ENCODE measurements at places on chromosomes 3 and 15.

DNA sequence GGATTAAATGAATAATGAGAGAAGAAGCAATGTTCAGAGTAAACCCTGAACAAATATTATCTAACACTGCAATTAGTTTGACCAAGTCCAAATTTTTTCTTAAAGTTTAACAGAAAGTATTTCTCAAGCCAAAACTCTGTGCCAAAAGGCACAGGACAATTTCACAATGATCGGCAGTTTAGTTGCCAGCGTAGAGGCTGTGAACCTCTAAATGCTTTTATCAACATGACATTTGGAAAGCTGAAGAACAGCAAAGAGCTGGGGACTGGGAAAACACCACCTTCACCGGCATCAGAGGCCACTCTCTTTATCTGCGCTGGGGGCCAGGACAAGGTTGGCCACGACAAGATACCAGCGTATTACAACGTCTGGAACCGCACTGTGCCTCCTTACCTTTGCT, 125.6 kb downstream of the ADAMTS17 start:
- no peak for DNase-seq

DNA sequence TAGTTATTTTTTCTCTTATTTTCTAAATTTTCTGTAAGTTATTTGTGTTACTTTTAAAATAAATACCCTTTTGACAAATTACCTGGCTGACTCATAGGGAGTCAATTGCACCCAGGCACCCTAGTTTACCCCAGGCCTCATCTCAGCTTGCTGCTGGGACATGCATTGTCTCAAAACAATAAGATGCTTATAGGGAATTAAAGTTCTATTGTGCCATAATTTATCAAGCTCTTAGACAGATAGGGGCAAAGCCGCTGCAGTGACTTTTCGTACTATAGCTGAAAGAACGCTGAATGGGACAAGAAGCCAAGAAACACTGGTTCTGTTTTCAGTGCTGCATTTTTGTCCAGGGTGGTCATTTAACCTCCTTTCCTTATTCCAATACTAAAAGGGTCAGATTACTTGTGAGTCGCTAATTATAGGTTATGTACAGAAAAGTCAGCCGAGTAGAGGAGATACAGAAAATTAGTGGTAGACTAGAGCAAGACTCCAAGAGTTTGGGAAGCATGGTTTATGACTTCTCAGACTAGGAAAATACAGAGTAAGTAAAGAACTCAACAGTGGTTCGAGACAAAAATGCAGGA, 50.3 kb downstream of the EXD1 start:
- DNase-seq, result no peak

DNA sequence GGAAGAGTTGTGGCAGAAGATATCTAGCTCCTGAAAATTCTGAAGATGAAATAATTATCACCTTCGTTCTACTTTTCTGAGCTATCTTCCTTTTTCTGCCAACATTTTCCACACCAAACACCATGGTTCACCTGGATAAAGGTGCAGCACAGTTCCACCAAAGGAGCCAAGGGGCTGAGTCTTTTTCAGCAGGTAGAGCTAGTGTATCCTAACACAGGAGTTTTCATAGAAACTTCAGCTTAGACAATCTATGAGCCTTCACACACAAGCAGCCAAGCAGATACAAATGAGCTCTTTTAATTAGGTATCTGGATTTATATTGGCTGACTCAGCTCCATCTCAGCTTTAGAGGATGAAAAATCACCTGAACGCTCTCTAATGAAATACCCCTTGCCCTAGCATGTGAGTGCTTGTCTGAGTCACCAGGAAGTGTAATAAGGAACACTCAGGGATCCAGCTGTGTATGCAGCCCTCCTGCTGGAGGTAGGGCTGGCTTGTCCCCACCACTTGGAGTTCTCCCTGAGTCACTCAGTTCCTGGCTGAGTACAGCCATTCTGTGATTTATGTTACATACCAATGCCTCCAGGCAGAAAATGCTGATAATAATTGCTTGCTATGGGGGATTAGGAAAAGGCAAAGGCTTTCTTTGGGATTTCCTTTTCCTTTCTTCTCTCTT, 385.7 kb downstream of the LSAMP start:
- no peak for DNase-seq

- no peak for DNase-seq
Observed at GRCh38 chr3:13950042-13950441, 70.2 kb upstream of the WNT7A start.

DNA sequence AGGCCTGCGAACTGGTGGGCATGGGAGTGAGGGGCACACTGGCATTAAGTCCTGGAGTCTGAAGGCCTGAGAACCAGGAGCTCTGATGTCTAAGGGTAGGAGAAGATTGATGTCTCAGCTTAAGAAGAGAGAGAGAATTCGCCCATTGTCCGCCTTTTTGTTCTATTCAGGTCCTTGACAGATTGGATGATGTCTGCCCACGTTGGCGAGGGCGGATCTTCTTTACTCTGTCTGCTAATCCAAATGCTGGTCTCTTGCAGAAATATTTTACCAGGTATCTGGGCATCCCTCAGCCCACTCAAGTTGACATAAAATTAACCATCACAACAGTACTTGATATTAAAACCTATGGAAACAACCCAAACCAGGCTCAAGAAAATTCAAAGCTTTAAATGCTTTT, 44.1 kb downstream of the MAP6D1 start:
- no peak for DNase-seq

GRCh38 chr3:89360156-89360555, 252.7 kb downstream of the EPHA3 start:
- DNase-seq, result no peak

DNA sequence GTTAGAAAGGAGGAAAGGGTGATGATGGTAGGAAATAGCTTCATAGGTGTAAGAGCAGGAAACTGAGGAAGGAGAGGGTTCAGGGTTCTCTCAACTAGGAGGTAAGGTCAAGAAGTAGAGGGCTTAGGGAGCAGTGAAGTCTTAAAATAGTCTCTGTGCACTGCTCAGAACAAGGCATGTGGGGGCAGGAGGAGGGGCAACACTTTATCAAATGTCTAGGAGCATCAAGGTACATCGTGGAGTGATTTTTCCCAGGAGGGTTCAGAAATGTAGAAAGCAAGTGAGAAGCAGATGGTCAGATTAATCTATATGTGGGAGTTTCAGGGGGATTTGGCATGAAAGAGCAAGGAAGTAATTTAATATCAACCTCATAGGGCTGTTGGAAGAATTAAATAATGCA, 58.8 kb downstream of the TNIK start:
- DNase-seq, result no peak

- DNase-seq, result no peak
Observed at GRCh38 chr3:107727102-107727501, 204.3 kb downstream of the BBX start.

- DNase-seq, result no peak
Observed at GRCh38 chr3:122365073-122365472, 18.0 kb downstream of the MIX23 start.

GRCh38 chr3:174462916-174463315, 396.2 kb upstream of the NAALADL2 start:
- no peak for DNase-seq

- no peak for DNase-seq
Observed at GRCh38 chr3:38563886-38564270, 67.7 kb downstream of the EXOG start.

GRCh38 chr3:121809249-121809648, 25.6 kb downstream of the IQCB1 start:
- no peak for DNase-seq

GRCh38 chr3:133905376-133905775, 9.7 kb upstream of the RAB6B start:
- DNase-seq, result no peak

DNA sequence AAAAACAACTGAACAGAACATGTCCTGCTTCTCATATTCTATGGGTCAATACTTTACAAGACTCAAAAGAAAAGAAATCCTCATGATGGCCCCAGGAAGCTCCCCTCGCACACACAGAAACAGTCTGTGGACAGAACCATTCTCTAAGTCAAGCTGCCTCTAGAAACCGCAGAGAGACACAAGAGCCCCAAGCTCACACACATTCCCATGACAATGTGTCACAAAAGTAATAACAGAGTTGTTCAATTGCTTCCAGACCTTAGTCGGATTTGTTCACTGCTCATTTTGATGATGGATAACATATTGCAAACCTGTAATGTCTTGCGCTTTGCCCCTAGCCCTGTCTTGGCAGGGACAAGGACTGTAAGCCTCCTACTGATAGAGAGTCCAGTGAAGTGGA, 60.9 kb downstream of the UMPS start:
- DNase-seq, result no peak

GRCh38 chr3:66039590-66039887, 821 bp upstream of the MAGI1 start:
- no peak for DNase-seq

- DNase-seq, result no peak
Observed at GRCh38 chr3:186411994-186412393, 50.0 kb upstream of the DGKG start.

GRCh38 chr15:60673918-60674558, 195.1 kb upstream of the ICE2 start:
- no peak for DNase-seq

GRCh38 chr3:187943677-187944389, 198.6 kb upstream of the BCL6 start:
- DNase-seq, result no peak

- DNase-seq, result no peak
Observed at GRCh38 chr3:48189321-48189720, 1.1 kb upstream of the CDC25A start.

GRCh38 chr15:75232252-75232813, 25.8 kb upstream of the GOLGA6C start:
- no peak for DNase-seq

DNA sequence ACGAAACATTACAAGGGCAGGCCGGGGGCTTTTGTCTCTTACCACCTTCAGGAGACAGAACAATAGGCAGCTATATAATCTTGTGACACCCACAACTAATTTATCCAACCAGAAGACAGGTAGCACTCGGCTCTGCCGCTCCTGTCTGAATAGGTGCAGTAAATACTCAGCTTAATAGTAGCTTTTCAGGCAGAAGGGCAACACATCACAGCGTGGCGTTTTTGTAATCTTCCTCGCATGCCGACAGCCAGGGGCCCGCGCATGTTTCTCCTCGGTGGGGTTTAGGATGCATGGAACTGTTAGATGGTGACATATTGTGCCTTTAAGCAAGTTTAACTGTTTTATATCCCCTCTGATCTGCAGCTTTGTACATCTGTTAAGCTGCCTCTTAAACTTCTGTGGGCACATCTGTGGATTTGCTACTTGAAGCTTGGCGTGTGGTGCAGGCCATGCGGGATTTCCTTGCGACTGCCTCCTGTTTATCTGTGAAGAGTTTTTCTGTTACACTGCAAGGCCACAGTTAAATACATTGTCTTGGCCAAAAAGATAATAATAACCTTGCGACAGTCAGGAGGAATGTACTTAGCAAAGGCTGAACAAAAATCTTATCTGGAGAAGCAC, 123.2 kb upstream of the BNIP2 start:
- no peak for DNase-seq

GRCh38 chr15:78796510-78796909, 14.8 kb downstream of the ADAMTS7 start:
- DNase-seq, result no peak

DNA sequence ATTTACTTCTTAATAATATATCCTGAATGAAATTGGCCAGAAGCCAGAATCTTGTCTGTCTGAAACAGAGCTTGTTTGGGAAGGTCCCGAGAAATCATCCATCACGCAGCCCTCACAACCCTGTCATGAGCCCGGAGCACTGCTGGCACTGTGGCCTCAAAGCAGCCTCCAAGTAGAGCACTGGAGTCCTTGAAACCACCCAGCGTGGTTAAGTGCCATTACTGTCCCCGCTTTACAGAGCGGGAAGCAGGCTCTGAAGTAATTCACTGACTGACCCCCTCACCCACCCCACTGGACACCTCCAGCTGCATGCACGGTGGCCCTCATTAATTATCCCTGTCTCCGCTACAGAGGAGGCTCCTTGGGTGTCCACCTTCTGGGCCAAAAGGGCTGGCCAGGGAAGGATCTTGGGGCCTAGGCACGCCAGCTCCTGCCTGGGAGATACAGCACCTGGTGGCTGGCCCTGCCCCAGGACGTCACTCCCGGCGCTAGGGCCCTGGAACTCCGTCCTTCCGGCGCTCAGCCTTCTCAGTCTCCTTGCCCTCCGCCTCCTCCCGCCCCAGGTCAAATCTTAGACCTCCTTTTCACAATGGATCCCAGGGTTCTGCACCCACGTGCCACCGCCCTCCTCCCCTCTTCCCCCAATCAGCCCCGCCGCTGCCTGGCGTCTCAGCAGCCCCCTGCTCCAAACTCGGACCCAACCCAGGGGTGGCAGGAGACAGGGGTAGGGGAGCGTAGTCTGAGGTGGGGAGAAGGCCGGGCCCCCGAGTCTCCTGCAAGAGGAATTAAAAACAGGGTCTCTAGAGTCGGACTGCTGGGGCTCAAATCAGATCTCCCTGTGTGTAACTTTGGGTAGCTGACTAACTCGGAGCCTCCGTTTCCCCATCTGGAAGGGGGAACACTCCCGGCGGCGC, 1.1 kb downstream of the TKT start:
- no peak for DNase-seq

DNA sequence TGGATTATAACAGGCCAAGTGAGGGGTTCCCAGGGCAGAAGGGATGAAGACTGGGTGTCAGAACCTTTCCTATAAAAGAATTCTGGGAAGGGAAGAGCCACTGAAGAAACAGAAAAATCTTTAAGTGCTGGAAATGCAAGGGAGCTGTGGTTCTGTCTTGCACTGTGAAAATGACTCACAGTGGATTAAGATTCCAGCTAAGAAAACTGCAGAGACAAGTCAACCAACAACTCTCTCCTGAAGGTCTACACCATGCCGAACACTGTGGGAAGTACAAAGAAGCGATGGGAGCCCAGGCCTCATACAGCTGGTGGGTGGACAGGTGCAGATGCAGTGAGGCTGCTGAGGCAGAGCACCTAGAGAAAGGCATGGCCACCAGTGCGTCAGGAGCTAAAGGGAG, 27.7 kb downstream of the ZDHHC3 start:
- DNase-seq, result no peak

- no peak for DNase-seq
Observed at GRCh38 chr3:128554465-128555097, 61.6 kb upstream of the GATA2 start.

- no peak for DNase-seq
Observed at GRCh38 chr3:43779850-43780249, 89.1 kb downstream of the ABHD5 start.

GRCh38 chr3:117165601-117166051, 456.0 kb downstream of the TUSC7 start:
- DNase-seq, result no peak

DNA sequence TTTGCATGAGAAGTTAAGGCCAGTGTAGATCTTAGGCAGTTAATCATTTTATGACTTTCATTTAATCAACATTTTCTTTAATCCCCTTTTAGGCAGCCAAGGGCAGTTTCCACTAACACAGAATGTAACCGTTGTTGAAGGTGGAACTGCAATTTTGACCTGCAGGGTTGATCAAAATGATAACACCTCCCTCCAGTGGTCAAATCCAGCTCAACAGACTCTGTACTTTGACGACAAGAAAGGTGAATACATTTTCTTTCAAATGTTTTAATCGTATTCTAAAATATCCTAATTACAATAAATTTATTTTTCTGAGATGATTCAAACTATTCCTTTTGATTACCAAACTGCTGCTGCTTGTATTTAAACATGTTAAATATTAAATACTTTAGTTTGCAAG, 843.2 kb downstream of the CADM2 start:
- DNase-seq, result no peak

All from stimulated activated CD4-positive, alpha-beta T cell treated with anti-CD3 and anti-CD28 coated beads, Interleukin-15, amount 100 ng/mL, for 1 hour (primary cell).